HCT116 (cell line): ENCODE measurements at places on chromosomes 5 and 9. TPM values are rescaled to one million over a fixed set of nuclear protein-coding genes. Genes with fewer than 3 reads are reported as not detected.
A peak's percentile ranks its signal among the peaks of the same experiment; 100 is the strongest.

DNA sequence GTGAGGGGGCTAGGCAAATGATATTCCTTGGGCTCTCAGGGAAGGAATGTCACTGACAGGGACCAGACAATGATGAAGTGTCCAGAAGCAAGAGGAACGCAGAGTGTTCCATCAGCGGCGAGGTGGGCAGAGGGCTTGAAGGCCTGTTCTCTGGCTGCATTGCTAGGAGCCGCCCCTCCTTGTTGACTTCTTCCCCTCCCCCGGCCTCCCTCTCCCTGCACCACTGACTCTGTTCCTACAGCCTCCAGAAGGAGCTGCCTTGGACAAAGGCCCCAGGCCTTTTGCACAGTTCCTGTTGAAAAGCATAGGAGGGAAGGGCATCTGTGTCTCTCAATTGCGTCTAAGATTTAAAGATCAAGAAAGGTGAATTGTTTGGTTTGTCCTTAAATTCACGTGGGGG is 12.4 kb downstream of the TLX3 start:
- H3K36me3 ChIP-seq: no peaks in the 10 kb centered on the region
- no peak overlapping the region for H3K4me3 ChIP-seq
- DNase-seq: no peak
- no peaks in the 10 kb centered on the region for H3K27me3 ChIP-seq
- H3K4me1 ChIP-seq: no peaks in the 10 kb centered on the region

DNA sequence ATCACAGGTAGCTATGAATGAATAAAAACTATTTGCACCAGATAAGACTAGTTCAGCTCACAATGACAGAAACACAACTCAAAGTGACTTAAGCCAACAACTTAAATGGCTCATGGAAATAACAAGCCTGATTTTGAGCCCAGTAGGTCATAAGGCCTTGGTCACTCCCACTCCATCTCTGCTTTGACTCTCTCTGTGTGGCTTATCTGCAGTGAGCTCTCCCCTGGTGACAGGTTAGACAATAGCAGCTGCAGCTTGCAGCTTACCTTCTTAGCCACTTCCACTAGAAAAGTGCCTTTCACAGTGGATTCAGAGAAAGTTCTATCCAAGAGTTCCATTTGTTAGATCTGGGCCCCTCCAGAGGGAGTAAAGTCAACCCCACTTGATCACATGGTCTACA is 315.7 kb downstream of the RAB3C start:
- H3K27me3 ChIP-seq: no peaks in the 10 kb centered on the region
- H3K27ac ChIP-seq: no peak overlapping the region
- DNase-seq: no peak
- no peak overlapping the region for H3K4me3 ChIP-seq
- H3K4me1 ChIP-seq: no peaks in the 10 kb centered on the region
- H3K36me3 ChIP-seq: no peaks in the 10 kb centered on the region

DNA sequence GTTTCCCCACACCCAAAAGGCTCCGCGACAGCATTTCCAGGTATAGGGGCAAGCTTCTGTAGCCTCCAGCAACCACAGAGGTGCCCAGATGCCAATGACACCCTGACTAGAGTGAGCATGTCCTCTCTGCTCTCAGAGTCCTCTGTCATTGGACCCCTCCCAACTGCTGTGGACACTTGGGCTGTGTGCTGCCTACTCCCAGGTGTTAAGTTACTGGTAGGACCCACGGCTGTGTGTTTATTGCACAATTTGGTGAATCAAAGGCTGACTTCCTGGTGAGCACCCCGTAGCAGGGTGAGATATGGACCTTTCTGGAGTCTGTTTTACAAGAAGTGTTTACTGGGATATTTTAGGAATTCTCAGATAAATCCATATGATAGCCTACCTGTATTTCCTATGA is 36.0 kb downstream of the SH3GL2 start:
- H3K4me3 ChIP-seq: no peak overlapping the region
- no peaks in the 10 kb centered on the region for H3K36me3 ChIP-seq
- H3K4me1 ChIP-seq: no peaks in the 10 kb centered on the region
- no peak for DNase-seq
- H3K27me3 ChIP-seq: peaks cover 6% of the 10 kb centered on the region; the same call in 1 of the 2 replicates

DNA sequence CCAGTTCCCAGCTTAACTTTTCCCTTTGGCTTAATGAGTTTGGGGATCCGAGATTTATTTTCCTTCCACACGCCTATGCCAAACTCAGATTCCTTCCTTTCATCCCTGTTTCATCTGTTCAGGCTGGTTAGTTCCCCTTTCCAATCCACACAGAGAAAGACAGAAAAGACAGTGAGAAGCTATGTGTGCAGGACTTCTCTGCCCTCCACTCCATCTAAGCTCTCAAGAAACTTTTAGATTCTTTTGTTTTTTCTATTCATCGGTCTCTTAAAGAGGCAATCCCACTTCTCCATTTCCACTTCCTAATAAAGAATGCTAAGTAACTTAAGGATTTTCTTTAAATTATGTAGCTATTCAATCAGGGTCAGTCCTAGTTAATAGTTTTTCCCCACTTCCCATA is 11.2 kb downstream of the ITGA1 start:
- DNase-seq: no peak
- H3K27ac ChIP-seq: no peak overlapping the region
- peak overlapping the region; percentile 93 for H3K4me3 ChIP-seq

GRCh38 chr5:40552981-40553380 is 126.7 kb upstream of the PTGER4 start:
- no peaks in the 10 kb centered on the region for H3K36me3 ChIP-seq
- peaks cover 8% of the 10 kb centered on the region; the same call in 1 of the 2 replicates for H3K4me1 ChIP-seq
- H3K27me3 ChIP-seq: no peaks in the 10 kb centered on the region
- no peak overlapping the region for H3K4me3 ChIP-seq

GRCh38 chr9:91886414-91887076 is 63.5 kb downstream of the ROR2 start:
- H3K4me3 ChIP-seq: no peak overlapping the region
- no peaks in the 10 kb centered on the region for H3K4me1 ChIP-seq

DNA sequence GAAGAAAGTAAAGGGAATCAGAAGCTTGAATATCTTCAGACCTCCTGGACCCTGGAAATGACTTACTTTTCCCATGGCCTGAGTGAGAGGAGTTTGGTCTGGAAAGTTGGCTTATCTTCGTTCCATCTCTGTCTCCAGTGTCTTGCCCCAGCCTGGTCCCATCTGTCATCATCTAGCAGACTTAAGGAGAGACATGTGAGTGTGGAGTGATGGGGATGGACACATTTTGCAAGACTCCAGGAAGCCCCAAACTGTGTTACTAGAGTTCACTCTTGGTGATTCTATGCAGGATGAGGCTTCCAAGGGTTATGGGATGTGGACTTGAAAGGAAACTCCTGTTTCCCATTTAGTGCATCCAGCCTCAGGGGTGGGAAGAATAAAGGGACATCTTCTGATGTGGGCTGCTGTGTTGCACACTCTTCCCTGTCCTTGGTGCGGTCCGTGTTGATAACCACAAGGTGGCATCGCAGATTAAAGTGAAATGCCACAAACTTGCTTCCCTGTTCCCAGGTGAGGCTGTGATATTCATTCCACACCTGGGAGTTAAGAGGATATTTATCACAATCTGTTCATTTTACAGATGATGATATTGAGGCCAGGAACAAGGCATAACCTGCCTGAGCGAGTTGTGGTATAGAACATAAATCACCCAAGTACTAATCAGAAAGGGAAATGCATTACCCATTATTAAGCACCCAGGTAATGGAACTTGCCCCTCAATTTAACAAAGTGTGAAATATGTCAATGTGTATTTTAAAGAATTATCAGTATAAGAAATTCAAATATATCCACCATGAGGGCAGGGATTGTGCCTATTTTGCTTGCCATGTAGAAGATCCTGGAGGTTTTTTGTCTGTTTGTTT is 269.9 kb upstream of the PAPPA start:
- H3K4me3 ChIP-seq: no peak overlapping the region
- no peaks in the 10 kb centered on the region for H3K4me1 ChIP-seq
- peak; percentile 12 for DNase-seq

GRCh38 chr9:116901260-116901659 is 214.2 kb downstream of the TRIM32 start:
- no peak for DNase-seq
- H3K27ac ChIP-seq: no peak overlapping the region
- H3K27me3 ChIP-seq: peaks cover 6% of the 10 kb centered on the region
- no peaks in the 10 kb centered on the region for H3K36me3 ChIP-seq

GRCh38 chr5:61322738-61323725 is 9.0 kb upstream of the ZSWIM6 start:
- H3K27ac ChIP-seq: no peak overlapping the region
- DNase-seq: no peak
- H3K4me3 ChIP-seq: no peak overlapping the region

- H3K4me1 ChIP-seq: no peaks in the 10 kb centered on the region
- no peak for DNase-seq
- no peaks in the 10 kb centered on the region for H3K36me3 ChIP-seq
- no peaks in the 10 kb centered on the region for H3K27me3 ChIP-seq
- no peak overlapping the region for H3K27ac ChIP-seq
- no peak overlapping the region for H3K4me3 ChIP-seq
Measured at GRCh38 chr5:93705896-93706295, 35.5 kb downstream of the POU5F2 start.

DNA sequence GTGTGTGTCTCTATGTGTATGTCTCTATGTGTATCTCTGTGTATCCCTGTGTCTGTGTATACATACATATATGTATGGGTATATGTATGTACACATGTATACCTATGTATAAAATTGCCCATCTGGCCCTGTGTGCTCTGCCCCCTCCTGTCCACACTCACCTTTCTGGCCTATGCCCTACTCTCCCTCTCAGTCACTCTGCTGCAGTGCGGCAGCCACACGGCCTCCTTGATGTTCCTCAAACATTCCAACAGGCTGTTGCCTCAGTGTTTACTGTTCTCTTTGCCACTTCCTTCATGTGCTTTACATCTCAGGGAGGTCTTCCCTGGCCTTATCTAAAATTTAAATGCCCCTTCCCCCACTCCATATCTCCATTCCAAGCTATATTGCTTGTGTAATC is 18.3 kb upstream of the RNF180 start:
- H3K4me1 ChIP-seq: no peaks in the 10 kb centered on the region
- H3K36me3 ChIP-seq: no peaks in the 10 kb centered on the region
- H3K27ac ChIP-seq: no peak overlapping the region
- no peaks in the 10 kb centered on the region for H3K27me3 ChIP-seq
- H3K4me3 ChIP-seq: no peak overlapping the region

DNA sequence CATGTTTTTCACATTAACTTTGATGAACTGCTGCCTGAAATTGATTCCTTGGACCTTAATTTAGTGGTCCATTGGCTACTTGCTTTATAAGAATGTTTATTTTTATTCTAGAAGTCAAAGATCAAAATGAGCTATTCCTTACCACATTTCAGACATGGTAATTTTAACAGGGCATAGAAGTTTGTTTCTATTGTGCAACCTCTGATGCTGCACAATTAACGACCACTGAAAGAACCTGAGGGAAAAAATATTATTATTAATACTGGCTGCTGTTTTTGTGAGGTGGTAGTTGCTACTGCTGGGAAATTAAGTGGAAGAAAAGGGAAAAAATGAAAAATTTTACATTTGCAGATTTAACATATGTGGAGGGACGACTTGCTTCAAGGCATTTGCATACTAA is 37.9 kb upstream of the RAB3C start:
- H3K27ac ChIP-seq: no peak overlapping the region
- H3K36me3 ChIP-seq: no peaks in the 10 kb centered on the region
- DNase-seq: no peak
- no peak overlapping the region for H3K4me3 ChIP-seq

- H3K4me1 ChIP-seq: no peaks in the 10 kb centered on the region
- H3K36me3 ChIP-seq: no peaks in the 10 kb centered on the region
- no peak for DNase-seq
- H3K27me3 ChIP-seq: peaks cover 15% of the 10 kb centered on the region
- H3K4me3 ChIP-seq: no peak overlapping the region
- no peak overlapping the region for H3K27ac ChIP-seq
Measured at GRCh38 chr9:85142496-85142911, 473.0 kb downstream of the NTRK2 start.

- H3K27ac ChIP-seq: no peak overlapping the region
- no peaks in the 10 kb centered on the region for H3K4me1 ChIP-seq
- DNase-seq: no peak
- no peak overlapping the region for H3K4me3 ChIP-seq
Measured at GRCh38 chr9:130872508-130872907, 24.1 kb downstream of the QRFP start.

DNA sequence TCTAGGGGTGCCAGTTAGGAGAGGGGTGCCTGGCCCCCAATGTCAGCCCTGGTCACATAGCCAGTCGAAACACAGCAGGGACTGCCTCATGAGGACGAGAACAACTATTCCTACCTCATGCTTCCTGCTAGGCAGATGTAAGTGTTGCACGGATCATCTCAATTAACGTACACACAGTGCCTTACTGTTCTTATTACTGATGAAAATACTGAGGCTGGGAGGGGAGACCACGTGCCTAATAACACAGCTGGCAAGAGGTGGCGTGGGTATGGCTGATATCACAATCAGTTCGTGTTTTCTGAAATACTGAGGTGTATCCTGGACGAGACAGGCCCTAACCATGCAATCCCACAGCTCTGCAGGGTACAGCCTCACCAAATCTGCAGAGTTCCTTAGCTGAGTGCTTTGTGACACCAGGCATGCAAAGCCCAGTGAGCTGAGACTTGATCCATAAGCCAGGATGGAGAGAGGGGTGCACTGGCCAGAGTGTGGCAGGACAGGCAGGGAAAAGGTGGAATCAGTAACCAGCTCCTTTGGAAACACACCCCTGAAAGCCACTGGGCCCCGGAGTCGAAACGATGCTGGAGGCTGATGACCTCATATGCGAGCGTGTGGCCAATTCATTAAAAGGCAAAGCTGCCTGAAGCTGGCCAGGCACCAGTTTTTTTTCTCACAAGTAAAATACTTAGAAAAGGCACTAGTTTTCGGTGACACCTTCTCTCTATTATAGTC is 63.9 kb downstream of the PRRT1B start:
- DNase-seq: no peak
- peak overlapping the region; percentile 70 for H3K27ac ChIP-seq
- no peaks in the 10 kb centered on the region; the same call in 1 of the 2 replicates for H3K36me3 ChIP-seq
- no peaks in the 10 kb centered on the region for H3K27me3 ChIP-seq
- peaks cover 23% of the 10 kb centered on the region for H3K4me1 ChIP-seq

GRCh38 chr9:84819491-84819991 is 150.0 kb downstream of the NTRK2 start:
- DNase-seq: no peak
- H3K27me3 ChIP-seq: peaks cover 23% of the 10 kb centered on the region
- no peak overlapping the region for H3K27ac ChIP-seq
- no peaks in the 10 kb centered on the region for H3K36me3 ChIP-seq
- H3K4me1 ChIP-seq: no peaks in the 10 kb centered on the region
- H3K4me3 ChIP-seq: no peak overlapping the region

DNA sequence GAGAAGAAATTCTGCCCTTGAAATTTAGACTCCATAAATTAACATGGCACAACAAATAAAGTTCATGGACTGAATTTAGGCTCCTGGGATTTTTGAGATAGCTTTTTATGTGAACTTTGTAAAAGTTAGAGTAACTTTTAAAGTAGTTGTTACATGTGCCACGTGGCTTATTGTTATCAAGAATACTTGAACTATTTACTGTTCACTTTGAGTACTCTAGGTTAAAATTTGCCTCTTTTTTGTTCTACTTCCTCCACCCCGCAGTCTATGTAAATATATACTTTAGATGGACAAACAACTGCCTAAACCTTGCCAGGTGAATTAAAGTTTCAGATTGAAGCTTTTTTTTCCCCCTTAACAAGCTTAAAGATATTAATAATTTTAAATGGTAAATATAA is 457.9 kb downstream of the RAB3C start:
- peaks cover 44% of the 10 kb centered on the region for H3K27me3 ChIP-seq
- no peak overlapping the region for H3K4me3 ChIP-seq
- H3K36me3 ChIP-seq: no peaks in the 10 kb centered on the region
- H3K27ac ChIP-seq: no peak overlapping the region
- peaks cover 20% of the 10 kb centered on the region; the same call in 1 of the 2 replicates for H3K4me1 ChIP-seq

The VAV2 gene
- total RNA-seq: 33.2 TPM

The TAF11L5 gene
- not detected for total RNA-seq

The MLANA gene
- total RNA-seq: not detected

The CTNNAL1 gene
- 87.2 TPM for total RNA-seq

The C9orf50 gene
- not detected for total RNA-seq
